ENCODE measurements at places on chromosomes 2 and 18.

GRCh38 chr2:3575534-3576262 is 638 bp downstream of the RPS7 start:
- no peak for DNase-seq

DNA sequence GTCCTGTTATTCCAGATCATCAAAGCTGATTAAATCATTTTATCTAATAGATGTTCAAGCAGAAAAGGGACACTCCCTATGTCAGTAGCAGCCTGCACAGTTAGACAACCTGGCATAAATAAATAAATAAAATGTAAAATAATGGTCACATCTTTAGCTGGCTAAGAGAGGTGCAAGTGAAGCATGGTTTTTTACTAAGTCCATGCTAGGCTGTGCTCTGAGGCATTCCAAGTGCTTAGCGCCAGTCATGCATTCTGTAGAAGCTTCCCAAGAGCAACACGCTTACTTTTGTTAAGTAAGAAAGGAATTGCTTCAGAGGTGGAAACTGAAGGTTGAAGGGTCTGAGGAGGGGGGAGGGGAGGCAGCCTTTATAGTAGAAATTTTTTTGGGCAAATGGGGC is 351.2 kb downstream of the CDH2 start:
- no peak for DNase-seq

DNA sequence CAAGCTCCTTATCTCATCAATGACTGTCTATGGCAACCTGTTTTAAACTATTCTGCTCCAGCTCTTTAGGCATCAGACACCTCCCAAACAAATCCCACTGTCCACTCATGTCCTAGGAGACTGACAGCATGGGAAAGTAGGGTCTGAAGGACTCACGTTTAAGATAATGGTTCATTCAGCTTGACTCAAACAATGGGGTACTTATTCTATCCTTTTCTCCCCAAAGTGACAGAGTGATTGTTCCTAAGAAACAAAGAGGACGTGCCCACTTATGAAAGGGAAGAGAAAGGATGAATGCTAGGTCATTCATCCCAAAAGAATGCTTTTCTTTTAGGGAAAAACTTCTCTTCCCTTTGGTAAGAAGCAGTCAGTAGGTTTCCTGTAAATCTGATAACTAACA is 41.9 kb downstream of the ALK start:
- no peak for DNase-seq

DNA sequence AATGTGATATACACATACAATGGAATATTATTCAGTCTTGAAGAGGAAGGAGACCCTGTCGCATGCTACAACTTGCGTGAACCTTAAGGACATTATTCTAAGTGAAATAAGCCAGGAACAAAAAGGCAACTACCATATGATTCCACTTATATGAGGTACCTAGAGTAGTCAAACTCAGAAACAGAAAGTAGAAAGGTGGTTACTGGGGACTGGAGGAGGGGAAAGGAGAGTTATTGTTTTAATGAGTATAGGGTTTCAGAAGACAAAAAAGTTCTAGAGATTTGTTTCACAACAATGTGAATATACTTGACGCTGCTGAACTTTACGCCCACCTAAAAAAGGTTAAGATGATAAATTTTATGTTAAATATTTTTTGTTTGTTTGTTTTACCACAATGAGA is 47.0 kb downstream of the CXCR4 start:
- DNase-seq, result no peak

DNA sequence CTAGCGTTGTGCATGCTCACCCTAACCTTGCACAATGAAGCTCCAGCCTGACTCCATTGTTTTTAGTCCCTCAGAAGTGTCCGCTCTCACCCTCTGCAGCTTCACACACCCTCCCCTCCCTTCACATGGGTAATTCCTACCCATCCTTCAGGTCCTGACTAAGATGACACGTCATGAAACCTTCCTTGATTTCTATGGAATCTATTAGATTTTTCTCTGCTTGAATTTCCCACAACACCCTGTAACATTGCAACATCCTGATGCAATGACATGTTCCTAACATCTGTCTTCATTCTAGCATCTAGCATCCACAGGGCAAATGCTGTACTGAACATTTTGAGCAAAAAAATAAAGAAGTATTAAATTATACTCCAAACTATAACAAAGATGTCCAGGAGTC is 77.0 kb upstream of the PID1 start:
- DNase-seq, result no peak

DNA sequence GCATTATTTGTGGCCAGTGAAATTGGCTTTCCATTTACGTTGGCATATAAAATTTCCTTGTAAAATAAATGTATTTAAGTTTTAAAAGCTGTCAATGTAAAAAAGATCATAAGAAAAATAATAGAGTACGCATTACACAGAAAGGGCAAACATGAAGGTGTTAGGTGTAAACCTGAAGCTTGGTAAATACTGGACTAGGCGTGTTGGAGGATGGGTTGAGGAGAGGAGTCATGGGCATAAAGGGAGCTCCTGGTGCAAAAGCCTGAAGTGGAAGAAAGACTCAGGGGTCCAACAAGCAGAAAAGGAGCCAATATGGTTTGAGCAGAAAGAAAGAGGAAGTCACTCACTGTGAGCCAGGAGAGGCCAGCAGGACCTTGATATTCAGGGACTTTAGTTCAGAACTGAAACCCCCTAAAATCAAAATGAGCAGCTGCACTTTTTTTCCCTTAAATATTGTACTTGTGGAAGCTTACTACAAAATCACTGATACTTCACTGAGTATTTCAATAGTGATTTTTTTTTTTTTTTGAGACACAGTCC is 24.4 kb downstream of the SP5 start:
- no peak for DNase-seq

- DNase-seq, result no peak
Measured at GRCh38 chr2:127790694-127791529, 20.1 kb downstream of the WDR33 start.

GRCh38 chr2:229686122-229686919 is 28.0 kb downstream of the DNER start:
- DNase-seq, result no peak

GRCh38 chr18:68797871-68798270 is at the start of gene CCDC102B:
CCDC102B (plus strand) TSS chr18:68798080; CDS start chr18:68836764, 38,684 bp downstream.
- DNase-seq, result no peak

- DNase-seq, result no peak
Measured at GRCh38 chr18:11177382-11177781, 28.0 kb upstream of the PIEZO2 start.

- DNase-seq, result no peak
Measured at GRCh38 chr2:233852056-233852455, 2.3 kb downstream of the HJURP start.

DNA sequence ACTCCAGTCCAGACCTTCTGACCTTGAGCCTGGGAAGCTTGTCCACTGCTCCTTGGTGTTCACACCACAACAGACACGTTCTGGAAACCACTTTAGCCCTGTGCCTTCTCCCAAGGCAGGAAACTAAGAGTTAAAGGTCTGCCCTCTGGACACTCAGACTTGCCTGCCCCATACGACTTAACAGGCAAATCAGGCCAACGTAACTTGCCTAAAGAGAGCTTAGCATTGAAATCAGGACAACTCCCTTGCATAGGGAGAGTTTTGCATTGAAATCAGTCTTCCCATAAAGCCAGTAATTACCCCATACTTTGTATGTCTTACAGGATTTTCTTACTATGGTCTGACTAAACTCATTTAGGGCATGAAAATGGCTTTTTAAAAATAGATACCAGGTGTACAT is 18.5 kb downstream of the NFE2L2 start:
- no peak for DNase-seq

DNA sequence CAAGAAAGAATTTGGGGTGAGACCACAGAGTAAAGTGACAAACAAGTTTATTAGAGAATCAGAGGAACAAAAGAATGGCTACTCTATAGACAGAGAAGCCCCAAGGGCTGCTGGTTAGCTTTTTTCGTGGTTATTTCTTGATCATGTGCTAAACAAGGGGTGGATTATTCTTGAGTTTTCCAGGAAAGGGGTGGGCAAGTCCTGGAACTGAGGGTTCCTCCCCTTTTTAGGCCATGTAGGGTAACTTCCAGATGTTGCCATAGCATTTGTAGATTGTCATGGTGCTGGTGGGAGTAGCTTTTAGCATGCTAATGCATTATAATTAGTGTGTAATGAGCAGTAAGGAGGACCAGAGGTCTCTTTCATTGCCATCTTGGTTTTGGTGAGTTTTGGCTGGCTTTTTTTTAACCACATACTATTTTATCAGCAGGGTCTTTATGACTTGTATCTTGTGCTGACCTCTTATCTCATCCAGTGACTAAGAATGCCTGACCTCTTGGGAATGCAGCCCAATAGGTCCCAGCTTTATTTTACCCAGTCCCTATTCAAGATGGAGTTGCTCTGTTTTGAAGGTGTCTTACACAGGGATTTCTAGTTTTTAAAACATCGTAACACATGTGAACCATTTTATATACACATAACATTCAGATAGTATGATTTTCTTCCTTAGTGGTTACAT is 77.8 kb downstream of the MYO1B start:
- DNase-seq, result no peak

- DNase-seq, result no peak
Measured at GRCh38 chr2:39266139-39266805, 22.5 kb upstream of the CDKL4 start.

All from Panc1 (cell line).